ENCODE measurements at places on chromosomes 6 and 20.

DNA sequence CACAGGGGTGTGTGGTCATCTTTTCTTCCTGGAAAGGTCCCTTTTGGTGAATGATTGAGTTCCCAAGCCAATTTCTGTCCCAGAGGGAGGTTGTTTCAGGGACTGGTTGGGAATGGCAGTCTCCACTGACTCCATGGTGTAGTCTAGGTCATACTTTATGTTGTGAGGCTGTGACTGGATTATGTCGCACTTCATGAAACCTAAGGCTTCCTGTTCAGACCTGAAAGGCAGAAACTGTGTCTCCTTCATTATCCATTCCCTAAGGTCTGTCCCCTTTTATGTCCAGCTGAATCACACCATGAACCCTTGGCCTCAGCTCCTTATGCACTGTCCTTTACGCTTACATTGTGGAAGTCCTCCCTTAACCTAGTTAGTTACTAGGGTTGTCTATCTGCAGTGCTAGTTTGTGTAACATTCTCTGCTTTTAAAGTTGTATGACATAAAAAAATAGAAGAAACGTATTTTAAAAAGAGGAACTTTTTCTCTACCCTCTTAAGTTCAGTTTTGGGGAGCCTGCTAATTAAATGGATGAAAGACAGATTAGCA is 191.3 kb downstream of the JARID2 start:
- no peak for DNase-seq

- DNase-seq, result no peak
Observed at GRCh38 chr20:14826543-14827313, 489.3 kb upstream of the FLRT3 start.

GRCh38 chr20:48471759-48472408 is 355.9 kb downstream of the PREX1 start:
- DNase-seq, result no peak

- no peak for DNase-seq
Observed at GRCh38 chr20:1473246-1474220, 6.9 kb upstream of the NSFL1C start.

DNA sequence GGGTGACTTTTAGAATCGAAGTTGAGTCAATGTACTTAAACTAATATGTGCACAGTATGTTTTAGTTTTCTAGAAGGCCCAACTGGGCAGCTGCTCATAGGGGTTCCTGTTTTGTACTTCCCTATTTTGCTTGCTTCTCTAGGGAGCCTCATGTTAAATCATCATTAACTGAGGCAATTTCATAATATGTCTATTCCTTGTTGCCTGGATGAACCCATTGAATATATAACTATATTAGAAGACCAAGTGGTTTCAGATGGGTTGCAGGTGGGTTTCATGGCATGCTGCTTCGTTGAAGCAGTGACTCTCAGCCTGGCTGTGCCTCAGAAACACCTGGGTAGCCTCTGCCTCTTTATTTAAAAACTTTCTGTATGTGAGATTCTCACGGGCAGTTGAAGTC is 22.2 kb downstream of the CARMIL1 start:
- no peak for DNase-seq

GRCh38 chr6:135018052-135018451 is 36.6 kb downstream of the HBS1L start:
- no peak for DNase-seq

DNA sequence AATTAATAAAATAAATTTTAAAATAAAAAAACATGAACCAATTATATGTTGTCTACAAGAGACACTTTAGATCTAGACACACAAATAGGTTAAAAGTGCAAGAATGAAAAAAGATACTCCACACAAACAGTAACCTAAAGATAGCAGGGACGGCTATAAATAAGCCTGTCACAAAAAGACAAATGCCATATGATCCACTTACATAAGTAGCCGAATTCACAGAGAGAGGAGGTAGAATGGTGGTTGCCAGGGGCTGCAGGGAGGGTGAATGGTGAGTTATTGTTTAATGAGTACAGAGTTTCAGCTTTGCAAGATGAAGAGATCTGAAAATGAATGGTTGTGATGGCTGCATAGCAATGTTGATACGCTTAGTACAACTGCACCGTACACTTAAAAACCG is 32.7 kb downstream of the KATNA1 start:
- DNase-seq, result no peak

- DNase-seq, result no peak
Observed at GRCh38 chr6:125857846-125858245, 67.1 kb downstream of the NCOA7 start.

- no peak for DNase-seq
Observed at GRCh38 chr6:119325559-119326265, 23.8 kb downstream of the MAN1A1 start.

DNA sequence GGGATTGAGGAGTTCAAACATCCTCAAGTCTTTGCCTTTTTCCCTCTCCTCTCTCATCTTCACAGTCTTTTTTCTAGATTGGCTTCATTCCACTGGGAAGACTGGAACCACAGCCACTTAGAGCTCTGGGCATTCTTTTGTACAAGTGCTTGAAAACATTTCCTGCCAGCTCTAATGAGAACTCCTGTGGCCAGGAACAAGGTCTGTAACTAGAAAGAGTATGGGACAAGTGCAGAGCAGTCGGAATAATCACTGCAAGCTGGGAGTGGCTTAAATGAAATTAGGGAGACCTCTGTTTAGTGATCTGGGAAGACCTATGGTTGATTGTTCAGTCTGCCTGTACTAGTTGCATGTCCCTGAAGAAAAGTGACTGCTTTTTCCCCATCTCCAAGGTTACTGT is 41.0 kb upstream of the SMIM8 start:
- no peak for DNase-seq

GRCh38 chr6:125611573-125612344 is 137.7 kb upstream of the HEY2 start:
- DNase-seq, result no peak

DNA sequence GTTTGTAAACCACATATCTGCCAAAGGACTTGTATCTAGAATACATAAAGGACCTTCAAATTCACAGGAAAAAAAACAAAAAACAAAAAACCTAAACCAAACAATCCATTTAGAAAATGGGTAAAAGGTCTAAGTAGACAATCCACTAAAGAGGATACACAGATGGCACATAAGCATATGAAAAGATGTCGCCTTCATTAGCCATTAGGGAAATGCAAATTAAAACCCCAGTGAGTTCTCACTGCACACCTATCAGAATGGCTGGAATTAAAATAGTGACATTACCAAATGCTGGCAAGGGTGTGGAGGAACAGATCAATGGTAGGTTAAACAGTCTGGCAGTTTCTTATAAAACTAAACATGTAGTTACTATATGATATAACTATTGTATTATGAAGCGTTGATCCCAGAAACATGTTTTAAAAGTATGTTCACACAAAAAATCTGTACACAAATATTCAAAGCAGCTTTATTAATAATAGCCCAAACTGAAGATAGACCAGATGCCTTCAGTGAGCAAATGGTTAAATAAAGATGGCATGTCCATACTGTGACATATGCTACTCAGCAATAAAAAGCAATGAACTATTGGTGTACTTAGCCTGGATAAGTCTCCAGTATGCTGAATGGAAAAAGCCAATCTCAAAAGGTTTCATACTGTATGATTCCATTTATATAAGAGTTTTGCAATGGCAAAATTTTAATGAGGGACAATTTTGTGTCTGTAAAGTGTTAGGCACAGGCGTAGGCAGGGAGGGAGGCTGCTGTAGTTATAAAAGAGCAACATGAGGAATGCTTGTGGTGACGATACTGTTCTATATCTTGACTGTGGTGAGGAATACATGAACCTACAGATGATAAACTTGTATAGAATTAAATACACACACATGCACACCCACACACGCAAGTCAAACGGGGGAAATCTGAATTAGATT is 43.9 kb downstream of the PLCB1 start:
- no peak for DNase-seq

GRCh38 chr6:117345292-117345610 is 79.9 kb downstream of the VGLL2 start:
- no peak for DNase-seq

GRCh38 chr20:4065391-4065844 is 50.1 kb upstream of the RNF24 start:
- DNase-seq, result no peak

DNA sequence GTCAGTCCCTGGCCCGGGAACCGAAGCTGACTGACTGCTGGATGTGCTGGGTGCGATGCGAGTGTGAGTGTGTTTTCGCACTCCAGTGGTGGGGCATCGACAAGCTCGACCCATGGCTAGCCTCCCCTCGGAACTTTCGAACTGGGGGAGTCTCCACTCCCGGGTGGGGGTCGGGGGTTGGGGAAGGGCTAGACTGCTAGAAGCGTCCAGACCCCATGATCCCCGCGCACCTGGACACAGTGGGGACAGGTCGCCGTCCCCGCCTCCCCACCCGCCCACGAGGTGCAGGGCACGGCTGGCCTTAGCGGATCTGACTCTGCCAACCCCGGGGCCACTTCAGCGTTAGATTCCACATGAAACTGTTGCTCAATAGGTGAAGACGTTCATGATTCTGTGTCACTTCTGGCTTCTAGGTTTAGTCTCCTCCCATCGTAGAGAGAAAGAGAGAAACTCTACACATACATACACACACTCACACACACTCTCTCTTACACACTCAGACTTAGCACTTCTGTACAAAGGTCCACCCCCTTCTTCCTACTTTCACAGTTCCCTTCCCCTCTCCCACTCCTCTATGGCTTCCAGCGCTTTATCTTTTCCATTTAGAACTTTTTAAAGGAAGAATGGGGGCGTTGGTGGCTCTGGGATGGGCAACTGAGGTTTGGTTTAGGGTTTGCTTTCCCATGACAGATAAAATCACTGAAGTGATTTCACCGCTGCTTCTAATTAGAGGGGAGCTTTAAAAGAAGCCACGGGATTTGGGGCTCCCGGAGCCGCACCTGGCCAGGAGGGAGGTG is 5.1 kb upstream of the TFAP2A start:
- no peak for DNase-seq

- no peak for DNase-seq
Observed at GRCh38 chr20:58618351-58619076, 32.6 kb upstream of the STX16 start.

DNA sequence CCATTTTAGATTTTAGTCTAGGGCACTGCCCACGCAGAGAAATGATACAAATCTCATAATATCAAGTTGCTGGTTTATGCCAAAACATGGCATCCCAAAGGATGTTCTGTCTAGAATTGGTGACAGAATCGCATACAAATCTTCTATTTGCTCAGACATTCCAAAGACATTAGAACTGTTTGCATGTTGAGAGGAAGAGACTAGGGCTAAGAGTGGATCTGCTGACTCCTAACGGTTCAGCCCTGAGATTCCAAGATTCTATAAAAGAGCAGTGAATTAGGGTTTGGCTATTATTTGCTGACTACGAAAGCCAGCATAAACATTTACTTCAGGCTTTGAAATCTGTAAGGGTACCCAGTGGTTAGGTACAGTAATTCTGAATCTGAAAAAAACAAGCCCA is 3.6 kb downstream of the EPB41L2 start:
- DNase-seq, result no peak

- no peak for DNase-seq
Observed at GRCh38 chr20:25685276-25686080, 11.2 kb downstream of the ZNF337 start.

DNA sequence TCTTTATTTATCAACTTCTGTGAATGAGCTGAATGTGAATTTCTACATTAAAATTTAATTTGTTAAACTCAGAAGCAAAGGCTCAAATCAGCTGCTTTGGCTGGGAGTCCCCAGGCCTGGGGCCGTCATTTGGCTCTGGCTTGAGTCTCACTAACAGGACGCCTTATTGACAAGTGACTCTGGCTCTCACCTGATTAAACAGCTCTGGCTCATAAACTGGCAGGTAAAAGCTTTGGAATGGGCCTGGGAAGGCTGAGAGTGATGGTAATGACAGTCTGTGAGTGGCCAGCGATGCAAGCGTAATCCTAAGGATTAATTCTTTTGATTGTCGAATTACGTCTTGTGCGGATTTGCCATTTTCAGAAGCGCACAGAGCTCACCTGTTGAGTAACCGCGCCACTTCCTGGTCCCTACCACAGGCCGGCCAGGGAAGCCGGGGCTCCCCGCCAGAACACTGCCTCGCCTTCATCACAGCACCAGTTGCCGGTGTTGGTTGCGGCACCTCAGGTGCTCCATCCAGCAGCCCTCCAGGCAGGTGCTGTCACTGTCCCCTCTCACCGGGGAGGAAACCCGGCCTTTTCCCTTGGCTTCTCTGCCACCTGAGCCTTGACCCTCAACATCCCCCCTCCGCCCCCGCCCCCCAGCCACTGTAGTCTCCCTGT is 110.7 kb downstream of the ZDHHC14 start:
- DNase-seq, result no peak

- DNase-seq, result no peak
Observed at GRCh38 chr6:35914536-35914935, 6.4 kb downstream of the SRPK1 start.

DNA sequence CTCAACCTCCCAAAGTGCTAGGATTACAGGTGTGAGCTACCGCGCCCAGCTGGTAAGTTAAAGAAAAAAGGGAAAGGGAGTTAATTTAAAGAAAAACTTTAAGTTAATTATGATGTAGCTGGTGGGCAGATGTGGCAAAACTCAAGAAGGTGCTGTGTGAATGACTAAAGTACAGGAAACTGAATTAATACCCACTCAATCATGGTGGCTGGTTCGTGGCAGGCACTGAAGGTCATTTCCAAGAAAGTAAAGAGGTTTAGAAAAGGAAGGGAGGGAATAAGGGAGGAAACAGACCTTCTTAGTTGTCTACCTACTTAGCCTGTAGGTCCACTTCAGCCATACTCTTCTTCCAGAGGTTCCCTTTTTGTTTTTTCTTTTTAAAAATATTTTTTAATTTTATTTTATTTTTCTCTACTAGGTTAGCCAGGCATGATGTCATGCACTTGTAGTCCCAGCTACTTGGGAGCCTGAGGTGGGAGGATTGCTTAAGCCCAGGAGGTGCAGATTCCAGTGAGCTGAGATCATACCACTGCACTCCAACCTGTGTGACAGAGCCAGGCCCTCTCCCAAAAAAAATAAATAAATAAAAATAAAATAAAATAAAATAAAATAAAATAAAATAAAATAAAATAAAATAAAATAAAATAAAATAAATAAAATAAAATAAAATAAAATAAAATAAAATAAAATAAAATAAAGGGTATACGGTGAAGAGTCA is 11.9 kb upstream of the TGM3 start:
- no peak for DNase-seq

DNA sequence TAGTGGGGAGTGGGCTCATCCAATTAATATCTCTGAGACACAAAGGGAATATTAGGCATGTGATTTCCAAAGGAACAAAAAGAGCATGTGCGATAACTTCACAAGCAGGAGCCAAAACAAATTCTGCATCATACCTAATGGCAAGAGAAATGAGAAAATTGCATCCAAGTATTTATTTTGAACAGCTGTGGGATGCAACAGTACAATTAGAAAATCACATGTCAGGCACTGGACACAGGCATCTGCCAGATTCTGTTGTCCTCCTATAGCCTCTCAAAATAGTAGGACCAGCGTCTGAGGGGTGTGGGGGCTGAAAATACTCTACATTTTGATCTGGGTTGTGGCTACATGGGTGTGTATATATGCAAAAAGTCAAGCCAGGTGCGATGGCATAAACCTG is 66.3 kb downstream of the EDN1 start:
- DNase-seq, result no peak

DNA sequence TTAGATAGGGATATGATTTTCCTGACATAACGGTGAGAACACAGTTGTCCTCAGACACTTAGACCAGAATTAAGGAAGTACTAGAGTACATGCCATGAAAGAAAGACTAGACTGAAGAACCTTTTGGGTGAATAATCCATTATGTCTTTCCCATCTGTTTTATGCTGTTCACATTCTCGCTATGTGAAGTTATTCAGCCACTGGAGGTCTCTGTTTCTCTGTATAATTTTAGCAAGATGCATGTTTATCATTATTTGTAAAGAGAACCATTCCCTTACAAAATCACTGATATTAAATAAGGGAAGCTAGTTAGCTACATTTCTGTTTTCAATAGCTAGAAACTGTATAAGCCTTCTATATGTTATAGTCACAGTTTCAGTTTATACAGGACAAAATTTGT is 391.9 kb downstream of the CD109 start:
- DNase-seq, result no peak
